ENCODE measurements at places on chromosomes 13 and 19.

GRCh38 chr13:48233889-48234488 lies 983 bp downstream of the ITM2B start:
- peak; percentile 38 for DNase-seq

GRCh38 chr13:53822136-53822535 lies 793.5 kb downstream of the OLFM4 start:
- no peak for DNase-seq

GRCh38 chr13:108895220-108895704 lies 265.9 kb downstream of the MYO16 start:
- DNase-seq = peak; percentile 48

DNA sequence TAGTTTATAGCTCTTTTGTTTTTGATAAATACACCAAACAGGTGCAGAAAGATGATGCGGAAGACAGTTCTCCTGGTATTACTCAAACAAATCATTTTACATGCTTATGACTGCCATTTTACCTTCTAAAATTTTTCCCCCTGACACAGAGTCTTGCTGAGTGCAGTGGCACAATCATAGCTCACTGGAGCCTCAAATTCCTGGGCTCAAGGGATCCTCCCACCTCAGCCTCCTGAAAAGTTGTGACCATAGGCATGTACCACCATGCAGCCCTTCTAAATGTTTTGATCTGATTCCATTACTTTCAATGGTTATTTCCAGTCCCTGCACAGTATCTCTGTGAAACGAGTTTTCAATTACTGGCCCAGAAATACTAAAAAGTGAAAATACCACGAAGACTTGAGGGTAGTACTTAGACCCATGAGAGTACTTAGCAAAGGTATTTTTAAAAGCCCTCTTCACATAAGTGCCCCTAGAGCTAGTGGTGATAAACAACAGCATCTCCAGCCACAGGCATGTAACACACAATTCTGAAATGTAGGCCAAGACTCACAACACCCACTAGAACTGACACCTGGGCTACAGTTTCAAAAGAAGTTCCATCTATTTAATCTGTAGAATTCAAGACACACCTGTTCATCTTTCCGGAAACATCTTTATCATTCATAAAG lies 11.3 kb downstream of the HSPH1 start:
- DNase-seq = no peak

GRCh38 chr13:104832231-104832630 lies 1703.2 kb downstream of the EFNB2 start:
- DNase-seq = no peak

DNA sequence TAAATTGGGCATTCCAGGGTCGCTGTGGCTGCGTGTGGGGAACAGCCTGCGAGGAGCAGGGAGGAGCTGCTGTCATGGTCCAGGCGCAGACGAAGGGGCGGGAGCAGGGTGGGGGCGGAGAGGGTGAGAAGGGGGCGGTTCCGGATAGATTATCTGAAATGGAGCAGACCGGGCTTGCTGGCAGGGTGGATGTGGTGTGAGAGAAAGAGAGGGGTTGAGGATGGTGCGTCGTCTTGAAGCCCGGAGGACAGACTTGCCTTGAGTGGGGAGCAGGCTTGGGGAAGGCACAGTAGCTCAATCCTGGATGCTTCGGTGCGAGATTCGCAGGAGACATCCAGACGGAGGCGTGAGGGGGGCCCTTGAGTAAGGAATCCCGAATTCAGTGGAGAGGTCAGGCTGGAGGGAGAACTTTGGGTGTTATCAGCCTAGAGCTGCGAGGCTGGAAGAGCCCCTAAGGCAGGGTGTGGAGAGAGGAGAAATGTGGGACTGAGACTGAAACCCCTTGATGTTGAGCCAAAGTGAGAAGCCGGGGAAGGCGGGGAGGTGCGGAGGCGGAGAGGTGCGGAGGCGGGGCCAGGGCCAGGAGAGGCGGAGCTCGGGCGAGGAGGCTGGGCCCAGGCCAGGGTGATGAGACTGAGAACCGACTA lies 40.6 kb downstream of the DPF1 start:
- peak; percentile 11 for DNase-seq

- DNase-seq = no peak
Observed at GRCh38 chr19:35309481-35310279, 17.7 kb downstream of the MAG start.

DNA sequence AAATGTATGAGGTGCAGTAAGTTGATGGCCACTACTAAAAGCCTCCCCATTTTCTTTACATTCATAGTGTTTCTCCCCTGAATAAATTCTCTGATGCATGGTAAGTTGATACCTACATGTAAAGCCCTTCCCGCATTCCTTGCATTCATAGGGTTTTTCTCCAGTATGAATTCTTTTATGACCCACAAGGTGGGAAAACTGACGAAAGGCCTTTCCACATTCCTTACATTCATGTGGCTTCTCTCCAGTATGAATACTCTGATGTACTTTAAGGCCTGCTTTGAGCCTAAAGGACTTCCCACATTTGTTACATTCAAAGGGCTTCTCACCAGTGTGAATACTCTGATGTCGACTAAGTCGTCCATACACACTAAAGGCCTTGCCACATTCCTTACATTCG lies 20.5 kb downstream of the ZNF607 start:
- DNase-seq = peak; percentile 17

DNA sequence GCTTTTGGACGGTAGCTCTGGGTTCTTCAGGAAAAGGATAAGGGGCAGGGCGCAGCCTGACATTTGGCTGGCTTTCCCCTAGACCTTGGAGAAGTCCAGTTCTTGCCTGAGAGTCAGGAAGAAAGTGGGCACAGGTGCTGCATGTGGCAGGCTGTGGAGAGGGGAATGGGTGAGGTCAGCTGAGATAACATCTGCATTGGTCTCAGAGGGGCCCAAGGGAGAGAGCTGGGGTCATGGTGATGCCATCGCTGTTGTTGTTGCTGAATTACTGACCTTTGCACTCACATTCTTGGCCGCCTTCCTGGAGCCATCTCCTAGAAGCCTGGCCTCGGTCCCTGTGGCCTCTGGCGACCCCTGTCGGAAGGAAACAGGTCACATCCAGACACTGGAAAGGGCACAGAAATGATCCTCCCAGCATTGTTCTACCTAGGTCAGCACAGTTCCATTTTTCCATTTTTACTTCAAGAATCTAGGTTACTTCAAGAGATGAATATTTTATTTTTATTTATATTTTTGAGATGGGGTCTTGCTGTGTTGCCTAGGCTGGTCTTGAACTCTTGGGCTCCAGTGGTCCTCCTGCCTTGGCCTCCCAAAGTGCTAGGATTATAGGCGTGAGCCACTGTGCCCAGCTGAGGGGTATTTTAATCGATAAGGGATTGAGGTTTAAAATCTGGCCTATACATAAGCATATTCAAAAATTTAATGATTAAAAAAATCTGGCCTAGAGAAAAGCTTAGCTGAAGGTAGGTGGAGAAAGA lies 6.5 kb upstream of the LIPE start:
- peak; percentile 26 for DNase-seq

- no peak for DNase-seq
Observed at GRCh38 chr13:112132142-112132541, 65.2 kb downstream of the SOX1 start.

Measured in fibroblast of skin of abdomen (primary cell).